ENCODE measurements at places on chromosomes 12 and 14.

- DNase-seq, result no peak
These were observed 106.9 kb downstream of the RFLNA start for GRCh38 chr12:124401704-124402221.

GRCh38 chr12:124098887-124099286 is 125.9 kb downstream of the ZNF664 start:
- DNase-seq, result no peak

DNA sequence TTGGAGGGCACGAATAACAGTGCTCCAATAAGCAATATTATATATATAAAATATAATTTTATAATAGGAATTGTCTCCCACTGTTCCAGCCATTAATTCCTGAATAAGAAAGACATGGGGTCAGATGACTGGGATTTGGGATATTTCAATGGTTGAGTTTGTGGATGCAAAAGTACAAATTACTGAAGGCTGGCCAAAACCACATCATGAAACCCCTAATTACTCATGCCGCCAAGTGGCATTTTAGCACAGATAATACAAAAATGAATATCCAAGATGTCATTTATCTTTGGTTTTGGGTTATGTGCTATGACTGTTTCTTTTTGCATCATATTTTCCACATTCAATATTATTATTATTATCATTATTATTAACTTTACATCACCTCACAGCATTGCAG is 261.4 kb upstream of the TBX3 start:
- DNase-seq, result no peak

DNA sequence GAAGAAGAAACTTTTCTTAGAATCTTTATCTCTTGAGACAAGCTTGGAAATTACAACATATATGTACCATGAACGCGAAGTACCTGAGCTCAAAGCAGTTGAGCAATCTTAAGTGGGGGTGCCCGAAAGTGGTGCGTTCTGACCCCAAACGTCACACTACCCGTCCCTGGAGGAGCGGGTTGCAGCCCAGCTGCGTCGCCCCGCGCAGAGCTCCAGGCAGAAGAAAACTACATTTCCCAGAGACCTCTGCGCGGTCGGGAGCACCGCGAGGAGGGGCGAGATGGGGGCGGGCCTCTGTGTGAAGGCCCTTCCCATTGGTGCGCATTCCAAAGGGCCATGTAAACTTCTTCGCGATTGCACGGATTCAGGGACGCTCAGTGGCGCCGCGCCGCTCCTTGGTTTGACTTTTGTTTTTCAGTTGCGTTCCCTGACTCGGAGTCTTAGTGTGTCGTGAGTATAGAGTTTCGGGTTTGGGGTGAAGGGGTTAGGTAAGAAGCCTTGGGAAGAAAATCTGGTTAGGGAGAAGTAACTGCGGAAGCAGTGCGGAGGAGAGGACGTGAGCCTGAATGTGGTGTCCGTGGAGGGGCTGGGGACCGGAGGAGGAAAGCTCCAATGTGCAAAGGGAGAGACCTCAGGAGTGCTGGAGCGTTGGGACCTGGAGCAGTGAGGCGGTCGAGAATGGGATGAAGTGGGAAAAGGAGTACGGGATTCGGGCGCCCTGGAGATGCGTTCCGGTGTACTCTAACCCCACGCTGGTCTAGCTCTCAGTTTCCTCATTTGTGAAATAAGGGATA is at the start of gene CCDC77:
CCDC77 (plus strand) TSS at position 410 of the 794 bp plus-strand sequence. CDS start 7,740 bp downstream, outside the sequence.
- peak; percentile 84 for DNase-seq

- no peak for DNase-seq
These were observed 106.9 kb downstream of the SCARB1 start for GRCh38 chr12:124756760-124757159.

DNA sequence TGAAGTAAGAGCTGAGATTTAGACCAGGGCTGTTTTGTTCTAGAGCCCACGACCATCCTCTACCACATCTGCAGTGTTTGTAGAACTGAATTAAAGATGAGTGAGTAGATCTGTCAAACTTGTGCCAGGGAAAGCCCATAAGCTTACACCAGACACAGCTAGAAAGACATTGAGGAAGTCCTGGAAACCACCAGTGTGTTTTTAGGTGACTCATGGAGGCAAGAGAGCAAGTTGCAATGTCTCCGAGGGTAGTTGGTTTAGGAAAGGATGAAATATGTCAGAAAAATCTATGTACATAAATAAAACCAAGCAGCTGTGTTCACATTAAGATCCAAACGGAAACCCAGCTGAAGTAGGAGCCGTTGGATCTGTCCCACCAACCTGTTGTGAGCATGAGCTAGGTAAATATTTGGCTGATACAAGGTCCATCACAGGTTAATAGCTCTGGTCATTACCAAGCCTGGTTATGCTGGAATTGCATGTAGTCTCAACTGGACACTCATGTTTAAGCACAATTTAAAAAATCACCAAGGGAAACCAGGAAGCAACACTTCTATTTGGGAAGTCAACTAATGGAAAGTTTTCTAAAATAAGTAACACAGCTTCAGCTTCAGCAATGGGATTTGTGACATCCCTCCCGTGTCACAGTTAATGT is 49.9 kb upstream of the PLEKHG3 start:
- no peak for DNase-seq

- DNase-seq, result no peak
These were observed 337.6 kb upstream of the CLEC14A start for GRCh38 chr14:38593476-38593875.

GRCh38 chr14:64880221-64881121 is 764 bp upstream of the SPTB start:
- peak; percentile 30 for DNase-seq

GRCh38 chr14:93343266-93343665 is 3.7 kb upstream of the COX8C start:
- no peak for DNase-seq

GRCh38 chr14:22598896-22599244 is 770 bp downstream of the ABHD4 start:
- no peak for DNase-seq

DNA sequence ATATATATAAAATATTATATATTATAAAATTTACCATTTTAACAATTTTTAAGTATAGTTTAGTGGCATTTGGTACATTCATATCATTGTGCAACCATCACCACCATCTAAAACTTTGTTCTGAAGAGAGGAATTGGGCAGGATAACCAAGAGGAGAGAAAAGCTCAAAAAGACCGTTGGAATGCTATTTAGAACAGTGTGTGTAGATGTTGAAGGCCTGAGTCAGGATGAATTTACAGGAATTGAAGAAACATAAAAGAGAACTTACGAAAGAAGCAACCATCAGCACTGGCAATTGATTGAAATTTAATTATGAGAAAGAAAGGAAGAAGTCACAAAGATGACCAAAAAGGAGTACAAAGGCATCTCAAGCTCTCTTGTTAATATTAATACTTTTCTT is 196.9 kb upstream of the PWP1 start:
- no peak for DNase-seq

DNA sequence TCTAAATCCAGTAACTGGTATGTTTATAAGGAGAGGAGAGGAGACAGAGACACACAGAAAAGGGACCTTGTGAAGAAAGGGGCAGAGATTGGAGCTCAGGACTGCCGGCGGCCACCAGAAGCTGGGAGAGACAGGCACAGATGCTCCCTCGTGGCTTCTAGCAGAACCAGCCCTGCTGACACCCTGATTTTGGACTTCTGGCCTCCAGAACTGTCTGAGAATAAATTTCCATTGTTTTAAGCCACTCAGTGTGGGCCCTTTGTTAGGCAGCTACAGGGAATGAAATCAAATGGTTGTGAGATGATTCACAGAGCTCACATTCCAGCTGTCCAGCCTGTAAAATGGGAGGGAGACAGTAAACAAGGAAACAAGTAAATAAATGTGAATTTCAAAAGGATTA is 47.6 kb downstream of the TMEM132C start:
- no peak for DNase-seq
